ENCODE measurements at places on chromosomes 4 and X. TPM values are rescaled to one million over a fixed set of nuclear protein-coding genes. Genes with fewer than 3 reads are reported as not detected.

- DNase-seq = no peak
Observed at GRCh38 chr4:36385951-36386571, 104.6 kb downstream of the DTHD1 start.

DNA sequence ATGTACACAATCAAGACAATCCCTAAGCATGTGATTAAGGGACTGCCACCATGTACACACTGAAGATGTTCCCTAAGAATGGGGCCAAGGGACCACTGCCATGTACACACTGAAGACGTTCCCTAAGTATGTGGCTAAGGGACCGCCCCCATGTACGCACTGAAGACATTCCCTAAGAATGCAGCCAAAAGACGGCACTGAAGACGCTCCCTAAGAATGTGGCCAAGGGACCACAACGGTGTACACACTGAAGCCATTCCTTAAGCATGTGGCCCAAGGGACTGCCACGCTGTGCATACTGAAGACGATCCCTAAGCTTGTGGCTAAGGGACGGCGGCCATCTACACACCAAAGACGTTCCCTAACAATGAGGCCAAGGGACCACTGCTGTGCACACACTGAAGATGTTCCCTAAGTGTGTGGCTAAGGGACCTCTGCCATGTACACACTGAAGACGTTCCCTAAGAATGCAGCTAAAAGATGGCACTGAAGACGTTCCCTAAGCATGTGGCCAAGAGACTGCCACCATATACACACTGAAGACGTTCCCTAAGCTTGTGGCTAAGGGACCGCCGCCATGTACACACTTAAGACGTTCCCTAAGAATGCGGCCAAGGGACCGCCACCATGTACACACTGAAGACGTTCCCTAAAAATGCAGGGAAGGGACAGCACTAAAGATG, 26.4 kb downstream of the DHRSX start:
- no peak for DNase-seq

Gene CCDC120
- 4.7 TPM for total RNA-seq

Gene STAP1
- not detected for total RNA-seq

Gene UBA6
- 60.4 TPM for total RNA-seq

DNA sequence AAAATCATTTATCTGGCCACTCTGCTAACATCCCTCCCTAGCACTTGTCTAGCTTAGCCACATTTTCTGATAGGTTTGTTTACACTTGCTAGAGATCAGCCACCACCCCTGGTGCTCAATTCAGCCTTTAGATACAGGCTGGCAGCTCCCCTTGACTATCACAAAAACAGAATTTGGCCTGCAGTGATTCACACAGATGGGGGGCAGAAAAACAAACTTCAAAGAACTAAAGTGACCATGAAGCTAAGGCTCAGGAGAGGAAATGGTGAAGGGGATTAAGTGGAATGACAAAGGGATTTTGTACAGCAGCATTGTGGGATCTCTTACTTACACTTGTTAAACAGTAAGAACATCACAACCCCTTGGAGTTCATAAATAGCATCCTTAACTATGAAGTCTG, 1718.0 kb upstream of the PCDH7 start:
- peak; percentile 3 for DNase-seq

Gene CTAG1B
- total RNA-seq = not detected

Gene CFP
- total RNA-seq = 5.5 TPM

DNA sequence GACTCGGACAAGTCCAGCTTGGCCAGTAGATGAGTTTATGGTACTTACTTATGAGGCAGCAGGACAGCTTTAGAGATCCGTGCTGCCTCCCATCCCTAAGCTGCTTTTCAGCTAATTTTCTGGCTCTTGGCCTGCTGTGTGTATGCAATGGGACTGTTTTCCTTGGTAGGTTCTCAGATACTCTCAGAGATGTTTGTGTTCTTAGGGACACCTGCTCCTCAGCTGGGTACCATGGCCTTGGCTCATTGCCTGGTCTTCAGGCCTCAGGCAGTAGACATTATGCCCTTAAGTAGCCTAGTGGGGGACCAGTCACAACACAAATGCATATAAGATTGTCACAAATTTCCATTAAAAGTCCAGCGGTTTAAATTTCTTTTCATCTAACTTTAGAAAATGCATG, 688.0 kb downstream of the PCDH7 start:
- DNase-seq = no peak

Gene SLITRK4
- total RNA-seq = 9.9 TPM

Gene PAGE5
- not detected for total RNA-seq

Gene FATE1
- total RNA-seq = not detected

Gene HAND2
- total RNA-seq = not detected

- DNase-seq = no peak
Observed at GRCh38 chr4:64068096-64068495, 341.2 kb downstream of the TECRL start.

DNA sequence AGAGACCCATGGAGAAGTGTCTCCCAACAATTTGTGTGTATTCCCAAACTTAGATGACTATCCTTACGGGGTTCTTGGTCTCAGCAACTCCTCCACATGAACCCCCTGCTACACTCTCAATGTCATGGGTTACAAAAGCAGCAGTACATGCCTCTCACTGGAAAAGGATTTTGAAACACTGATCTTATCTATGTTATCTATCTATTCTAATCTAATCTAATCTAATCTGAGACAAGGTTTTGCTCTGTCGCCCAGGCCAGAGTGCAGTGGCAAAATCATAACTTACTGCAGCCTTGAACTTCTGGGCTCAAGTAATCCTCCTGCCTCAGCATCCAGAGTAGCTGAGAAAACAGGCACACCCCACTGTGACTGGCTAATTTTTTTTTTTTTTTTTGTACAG, 19.3 kb downstream of the TSPAN5 start:
- DNase-seq = no peak

DNA sequence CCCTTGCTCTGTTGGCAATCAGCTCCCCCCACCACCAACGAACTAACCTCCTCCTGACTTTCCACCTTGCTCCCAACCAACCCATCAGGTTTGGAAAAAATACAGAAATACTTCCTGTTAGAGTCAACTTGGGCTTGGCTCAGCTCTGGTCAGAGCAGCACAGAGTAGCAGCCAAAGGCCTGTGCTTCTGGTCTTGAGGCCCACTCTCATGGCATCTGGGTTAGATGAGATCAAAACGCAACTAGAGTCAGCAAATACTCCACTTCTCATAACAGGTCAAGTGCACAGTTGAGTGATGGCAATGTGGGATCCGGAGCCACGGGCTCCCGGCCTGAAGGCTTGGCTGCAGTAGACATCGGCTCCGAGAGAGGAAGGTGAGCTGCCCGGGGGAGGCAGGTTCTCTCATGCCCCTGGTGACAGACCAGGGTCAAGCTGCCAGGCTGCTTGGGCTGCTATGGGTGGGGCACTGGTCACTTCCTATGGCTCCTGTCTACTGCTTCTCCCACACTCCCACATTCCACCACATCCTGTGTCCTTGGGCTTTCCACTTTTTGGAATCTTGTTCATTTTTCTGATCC, 34.8 kb downstream of the ZNF185 start:
- DNase-seq = no peak

DNA sequence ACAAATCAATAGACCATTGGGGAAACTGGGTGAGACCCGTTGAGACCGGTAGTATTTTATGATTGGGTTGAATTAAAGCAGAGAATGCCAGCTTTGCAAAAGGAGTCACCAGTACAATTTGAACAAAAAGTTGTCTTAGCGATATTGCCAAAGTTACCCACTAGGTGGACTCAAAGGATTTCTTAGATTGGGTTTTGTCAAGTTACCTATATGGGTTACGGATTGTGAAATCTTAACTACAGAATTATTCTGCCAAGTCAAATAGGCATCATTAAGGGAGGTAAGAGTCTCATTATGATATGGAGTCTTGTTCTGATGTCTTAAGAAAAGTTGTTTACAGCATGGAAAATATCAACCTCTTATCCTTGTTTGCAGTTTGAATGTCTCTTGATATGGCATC, 15.0 kb upstream of the CT47A1 start:
- peak; percentile 23 for DNase-seq

- DNase-seq = peak; percentile 9
Observed at GRCh38 chrX:10630320-10630719, 9.9 kb upstream of the MID1 start.

- DNase-seq = no peak
Observed at GRCh38 chr4:53782458-53782845, 191.2 kb upstream of the LNX1 start.

- no peak for DNase-seq
Observed at GRCh38 chr4:167885872-167886271, 206.5 kb upstream of the ANXA10 start.

- DNase-seq = peak; percentile 70
Observed at GRCh38 chrX:110944751-110945675, 149.4 kb upstream of the CHRDL1 start.

Gene FAM114A1
- total RNA-seq = 14.5 TPM

GRCh38 chr4:73731968-73732610, 8.3 kb upstream of the CXCL8 start:
- DNase-seq = no peak

GRCh38 chr4:179465131-179465797, 2023.0 kb upstream of the AGA start:
- DNase-seq = peak; percentile 4

- DNase-seq = no peak
Observed at GRCh38 chrX:153886915-153887314, 942 bp upstream of the L1CAM start.

Gene SLC39A8
- total RNA-seq = 33.6 TPM

- DNase-seq = no peak
Observed at GRCh38 chr4:13176741-13177142, 307.4 kb downstream of the RAB28 start.

Gene GABRG1
- 0.07 TPM for total RNA-seq

DNA sequence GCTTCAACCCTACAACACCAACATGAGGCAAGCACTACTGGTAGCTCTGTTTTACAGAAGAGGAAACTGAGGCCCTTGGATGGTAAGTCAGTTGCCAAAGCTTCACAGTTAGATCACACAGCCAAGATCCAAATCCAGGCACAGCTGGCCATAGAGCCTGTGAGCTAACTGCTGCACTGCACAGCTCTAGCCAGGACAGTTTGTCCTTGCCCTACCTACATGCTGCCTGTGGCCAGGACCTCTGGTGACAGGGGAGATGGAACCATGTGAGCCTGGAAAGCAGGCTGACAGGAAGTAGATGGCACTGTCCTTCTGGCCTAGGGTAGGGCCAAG, 257.8 kb downstream of the FBXW7 start:
- no peak for DNase-seq

Gene EFHC2
- total RNA-seq = 0.89 TPM

Gene PABPC1L2A
- 0.26 TPM for total RNA-seq

DNA sequence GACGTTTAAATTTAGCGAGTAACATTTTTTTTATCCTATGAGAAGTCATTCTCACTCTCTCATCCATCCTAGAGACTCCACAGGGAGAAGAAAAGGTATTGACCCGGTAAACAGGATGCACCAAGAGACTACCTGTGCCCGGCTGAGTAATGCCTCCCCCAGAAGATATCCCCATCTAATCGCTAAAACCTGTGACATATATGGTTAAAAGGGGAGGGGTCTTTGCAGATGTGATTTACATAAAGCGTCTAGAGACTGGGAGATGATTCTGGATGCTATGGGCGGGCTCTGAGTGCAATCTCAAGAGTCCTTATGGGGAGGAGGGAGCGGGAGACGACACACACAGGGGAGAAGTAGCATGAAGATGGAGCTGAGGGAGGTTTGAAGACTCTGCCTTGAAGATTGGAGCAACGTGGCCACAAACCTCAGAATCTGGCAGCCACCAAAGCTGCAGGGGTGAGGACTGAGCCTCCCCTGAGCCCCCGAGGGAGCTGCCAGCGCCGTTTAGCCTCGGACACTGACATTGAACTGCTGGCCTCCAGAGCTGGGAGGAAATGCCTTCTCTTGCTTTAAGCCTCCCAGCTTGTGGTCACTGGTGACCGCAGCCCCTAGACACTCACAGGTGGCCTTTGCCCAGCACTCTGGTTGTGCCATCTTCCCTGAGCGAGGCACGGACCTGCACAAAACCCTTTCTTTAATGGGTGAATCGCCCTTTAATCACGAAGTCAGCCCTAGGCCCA, 11.2 kb downstream of the ABLIM2 start:
- peak; percentile 79 for DNase-seq

Gene FUNDC1
- total RNA-seq = 15.4 TPM

- DNase-seq = peak; percentile 89
Observed at GRCh38 chrX:9927698-9928482, 39.3 kb upstream of the CLDN34 start.

Gene SFRP2
- total RNA-seq = 140 TPM

Gene BEND2
- total RNA-seq = not detected

- no peak for DNase-seq
Observed at GRCh38 chr4:123744664-123745290, 348.2 kb downstream of the SPRY1 start.

Gene PLP1
- total RNA-seq = 60.7 TPM

Gene ARL9
- total RNA-seq = not detected

Gene FDCSP
- total RNA-seq = not detected

GRCh38 chrX:143788265-143788664, 67.7 kb upstream of the SPANXN2 start:
- DNase-seq = peak; percentile 8

DNA sequence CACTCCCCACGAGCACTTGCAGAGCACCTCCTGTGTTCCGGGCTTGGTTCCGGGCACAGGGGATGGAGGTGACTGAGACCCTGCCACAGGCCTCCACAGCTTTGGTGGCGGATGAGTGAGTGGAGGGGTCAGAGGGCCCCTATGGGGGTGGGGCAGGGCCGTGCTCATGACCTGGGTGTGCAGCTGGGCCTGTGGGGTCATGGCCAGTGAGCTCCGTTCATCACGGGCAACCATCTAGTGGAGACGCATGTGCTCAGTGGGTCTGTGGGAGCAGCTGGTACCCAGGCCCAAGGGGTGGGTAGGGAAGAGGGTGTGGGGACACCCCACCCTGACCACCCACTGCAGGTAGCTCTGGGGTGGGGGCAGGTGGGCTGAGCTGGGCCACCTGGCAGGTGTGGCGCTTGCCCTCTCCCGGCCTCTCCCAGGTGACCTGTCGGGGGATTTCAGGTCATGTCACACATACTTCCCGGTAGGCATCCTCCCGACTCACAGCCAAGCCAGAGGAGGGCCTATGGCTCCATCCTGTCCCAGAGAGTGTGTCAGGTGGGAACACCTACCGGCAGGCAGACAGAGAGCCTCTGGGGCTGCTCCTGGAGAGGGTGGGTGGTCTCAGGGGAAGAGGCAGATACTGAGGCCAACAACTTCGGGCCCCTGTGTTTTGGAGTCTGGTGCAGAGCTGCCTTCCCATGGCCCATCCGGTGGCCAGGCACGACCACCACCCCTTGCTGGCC, 3.6 kb downstream of the PSAPL1 start:
- no peak for DNase-seq

DNA sequence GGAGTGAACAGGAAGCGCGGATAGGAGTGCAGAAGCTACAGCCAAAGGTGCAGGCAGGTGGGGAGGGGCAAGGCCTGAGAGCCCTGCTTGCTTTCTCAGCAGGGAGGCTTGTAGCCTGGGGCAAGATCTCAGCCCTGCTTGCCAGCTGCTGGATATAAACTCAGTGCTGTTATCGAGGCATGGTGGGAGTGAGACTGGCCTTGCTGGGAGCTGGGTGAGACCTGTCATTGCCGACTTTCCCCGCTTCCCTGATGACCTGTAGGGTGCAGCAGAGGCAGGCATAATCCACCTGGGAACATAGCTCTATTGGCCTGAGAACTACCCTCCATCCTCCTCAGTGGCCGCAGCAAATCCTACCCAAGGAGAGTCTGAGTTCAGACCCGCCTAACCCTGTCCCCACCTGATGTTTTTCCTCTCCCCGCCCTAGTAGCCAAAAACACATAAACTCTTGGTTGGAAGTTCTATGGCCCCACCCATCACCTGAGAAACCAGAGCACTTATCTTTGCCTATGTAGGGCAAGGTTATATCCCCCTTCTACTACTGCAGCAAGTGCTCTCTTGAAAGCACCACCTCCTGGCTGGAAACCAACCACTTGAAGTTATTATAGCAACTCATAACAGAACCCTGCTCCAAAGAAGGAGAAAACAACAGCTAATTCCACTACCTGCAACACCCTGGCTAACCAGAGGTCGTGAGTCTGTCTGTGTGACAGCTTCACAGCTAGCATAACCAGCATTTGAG, 80.7 kb downstream of the FHIP1A start:
- DNase-seq = peak; percentile 38

Measured in H7 (cell line).